Hematopoietic multipotent progenitor cell treated with erythropoietin and hydrocortisone succinate and interleukin-3 and kit ligand, for 4 days (in vitro differentiated cells): ENCODE measurements at places on chromosomes 4 and X.

- DNase-seq: no peak
Observed at GRCh38 chr4:21885770-21886169, 62.8 kb downstream of the KCNIP4 start.

GRCh38 chr4:177283167-177283566, 26.5 kb upstream of the NEIL3 start:
- DNase-seq: no peak

GRCh38 chrX:27162496-27162895, 300.6 kb downstream of the PPP4R3C start:
- DNase-seq: no peak

GRCh38 chr4:106149911-106150310, 166.1 kb downstream of the TBCK start:
- DNase-seq: no peak

- DNase-seq: no peak
Observed at GRCh38 chr4:3469386-3470243, 6.5 kb downstream of the DOK7 start.

- DNase-seq: no peak
Observed at GRCh38 chr4:100168521-100168920, 21.7 kb downstream of the DDIT4L start.

GRCh38 chrX:136048446-136048845, 63.2 kb downstream of the SLC9A6 start:
- DNase-seq: no peak

DNA sequence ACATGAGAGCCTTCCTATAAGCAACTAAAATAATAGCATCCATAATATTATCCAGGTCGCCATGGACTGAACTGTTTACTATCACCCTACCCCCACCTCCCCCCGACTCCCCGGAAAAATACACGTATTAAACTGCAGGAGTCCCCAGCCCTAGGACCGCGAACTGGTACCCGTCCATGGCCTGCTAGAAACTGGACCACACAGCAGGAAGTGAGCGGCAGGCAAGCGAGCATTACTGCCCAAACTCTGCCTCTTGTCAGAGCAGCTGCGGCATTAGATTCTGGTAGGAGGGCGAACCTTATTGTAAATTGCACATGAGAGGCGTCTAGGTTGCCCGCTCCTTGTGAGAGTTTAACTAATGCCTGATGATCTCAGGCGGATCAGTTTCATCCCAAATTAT, 405.8 kb upstream of the ADGRL3 start:
- DNase-seq: no peak

GRCh38 chrX:8067754-8068462, 103.2 kb downstream of the VCX2 start:
- no peak for DNase-seq

- DNase-seq: no peak
Observed at GRCh38 chr4:14387647-14388046, 614.6 kb upstream of the CPEB2 start.

- no peak for DNase-seq
Observed at GRCh38 chrX:113651306-113651705, 810.7 kb upstream of the AMOT start.

DNA sequence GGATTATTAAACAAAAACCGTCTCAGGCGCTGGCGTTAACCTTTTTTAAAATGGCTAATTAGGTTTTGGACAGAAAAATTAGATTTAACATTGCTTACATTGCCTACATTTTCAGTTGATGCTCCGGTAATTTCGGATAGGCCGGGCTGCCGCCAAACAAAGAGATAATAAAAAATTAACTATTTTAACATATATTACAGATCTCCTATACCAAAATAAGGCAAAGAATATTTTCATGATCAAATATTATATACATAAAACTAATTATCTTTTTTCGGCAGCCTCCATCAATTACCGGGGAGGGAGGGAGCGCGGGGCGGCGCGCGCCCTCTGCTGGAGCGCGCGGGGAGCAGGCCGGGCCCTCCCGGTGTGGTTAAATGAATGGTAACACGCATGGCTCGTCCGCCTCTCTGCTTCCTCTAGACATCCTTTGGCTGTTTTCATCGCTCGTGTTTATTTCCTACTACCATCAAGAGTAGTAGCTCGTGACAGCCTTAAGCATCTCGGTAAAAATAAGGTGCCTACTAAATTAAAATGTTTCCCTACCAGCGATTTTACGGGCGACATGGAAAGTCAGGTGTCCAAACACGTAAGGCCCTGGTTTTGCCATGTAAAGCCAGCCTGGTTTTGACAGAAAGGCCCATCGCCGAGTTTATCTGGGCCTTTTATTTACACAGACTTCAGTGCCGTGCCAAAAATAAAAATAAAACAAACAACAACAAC, 52.4 kb upstream of the TMEM33 start:
- peak; percentile 69 for DNase-seq

- peak; percentile 15 for DNase-seq
Observed at GRCh38 chr4:24793219-24794005, 2.0 kb upstream of the SOD3 start.

GRCh38 chr4:128241425-128241913, 46.1 kb downstream of the PGRMC2 start:
- DNase-seq: no peak

- no peak for DNase-seq
Observed at GRCh38 chr4:139718358-139718757, 52.7 kb downstream of the MGST2 start.

DNA sequence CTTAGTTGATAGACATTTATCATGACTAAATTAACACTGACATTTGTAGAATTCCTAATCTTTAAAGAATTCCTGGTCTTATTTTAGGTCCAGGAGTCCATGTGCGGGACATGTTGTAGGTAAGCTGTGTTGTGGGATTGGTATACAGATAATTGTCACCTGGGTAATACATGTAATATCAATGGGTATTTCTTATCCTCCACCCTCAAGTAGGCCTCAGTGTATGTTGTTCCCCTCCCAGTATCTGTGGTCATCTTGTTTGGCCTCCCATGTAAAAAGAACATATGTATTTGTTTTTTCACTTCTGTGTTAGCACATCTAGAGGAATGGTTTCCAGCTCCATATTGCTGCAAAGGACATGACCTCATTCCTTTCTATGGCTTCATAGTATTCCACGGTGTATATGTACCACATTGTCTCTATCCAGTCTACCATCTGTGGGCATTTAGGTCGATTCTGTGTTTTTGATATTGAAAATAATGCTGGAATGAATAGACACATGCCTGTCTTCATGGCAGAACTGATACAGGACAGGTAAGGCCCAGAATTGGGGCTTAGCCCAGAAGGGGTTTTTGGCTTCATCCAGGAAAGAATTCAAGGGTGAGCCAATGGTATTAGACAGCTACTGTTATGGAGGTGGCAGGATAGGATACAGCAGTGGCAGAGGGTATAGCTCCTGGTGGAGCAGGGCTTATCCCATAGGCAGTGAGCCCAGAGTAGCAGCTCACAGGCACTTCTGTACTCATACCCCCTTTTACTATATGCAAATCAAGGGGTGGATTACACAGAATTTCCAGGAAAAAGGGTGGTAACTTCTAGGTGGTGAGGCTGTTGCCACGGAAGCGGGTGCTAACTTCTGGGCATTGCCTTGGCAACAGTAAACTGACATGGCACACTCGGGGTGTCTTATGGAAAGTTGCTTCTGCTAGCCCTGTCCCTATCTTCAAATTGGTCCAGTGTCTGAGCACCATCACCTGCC, 66.1 kb upstream of the WDR1 start:
- peak; percentile 94 for DNase-seq

GRCh38 chrX:115337491-115338144, 48.1 kb downstream of the LUZP4 start:
- no peak for DNase-seq

GRCh38 chr4:139844057-139844456, 178.4 kb downstream of the MGST2 start:
- no peak for DNase-seq

DNA sequence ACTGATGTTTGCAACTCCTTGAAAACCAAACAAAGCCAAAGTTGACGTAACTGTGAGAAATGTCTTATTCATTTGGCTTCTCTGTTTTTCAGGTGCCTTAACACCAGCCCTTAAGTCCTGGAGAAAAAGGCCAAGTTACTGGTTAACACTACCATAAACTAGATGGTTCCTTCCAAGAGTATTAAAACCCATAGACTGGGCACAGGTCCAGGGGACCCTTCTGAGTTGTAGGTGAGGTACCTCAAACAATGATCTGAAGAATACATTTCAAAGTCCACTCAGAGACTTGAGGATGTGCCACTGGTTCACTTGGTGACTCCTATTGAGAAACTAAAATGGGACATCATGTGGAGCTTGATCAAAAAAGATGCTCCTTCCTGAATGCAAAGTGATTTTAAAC, 87.0 kb downstream of the NKX6-1 start:
- no peak for DNase-seq

- DNase-seq: peak; percentile 10
Observed at GRCh38 chrX:115561605-115562479, 868 bp downstream of the PLS3 start.

- DNase-seq: peak; percentile 42
Observed at GRCh38 chr4:55993994-55994663, 45.4 kb downstream of the CEP135 start.

- DNase-seq: peak; percentile 92
Observed at GRCh38 chr4:74671080-74671698, 123.1 kb downstream of the BTC start.

GRCh38 chrX:12702509-12703091, 88.6 kb upstream of the PRPS2 start:
- DNase-seq: peak; percentile 24

- no peak for DNase-seq
Observed at GRCh38 chr4:122895336-122895995, 26.9 kb downstream of the NUDT6 start.

DNA sequence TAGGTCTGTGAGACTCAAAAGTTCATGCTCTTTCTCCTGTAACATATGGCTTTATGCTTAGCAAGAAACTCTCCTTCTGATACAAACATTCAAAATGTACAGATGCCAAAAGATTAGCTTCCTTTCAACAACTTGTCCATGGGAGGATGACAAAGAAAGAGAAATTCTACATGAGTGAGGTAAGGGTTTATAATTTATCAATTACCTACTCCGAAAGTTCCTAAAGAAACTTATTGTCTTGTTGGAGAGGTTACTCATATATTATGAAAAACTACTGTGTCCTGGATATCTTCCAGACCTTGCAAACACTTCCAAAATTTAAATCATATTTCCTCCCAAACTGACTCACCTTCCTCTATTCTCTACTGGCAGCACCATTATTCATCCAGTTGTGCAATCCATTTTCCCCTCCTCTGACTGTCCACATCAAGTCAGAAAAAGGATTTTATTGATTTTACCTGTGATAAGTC, 65.1 kb downstream of the ENPEP start:
- no peak for DNase-seq

DNA sequence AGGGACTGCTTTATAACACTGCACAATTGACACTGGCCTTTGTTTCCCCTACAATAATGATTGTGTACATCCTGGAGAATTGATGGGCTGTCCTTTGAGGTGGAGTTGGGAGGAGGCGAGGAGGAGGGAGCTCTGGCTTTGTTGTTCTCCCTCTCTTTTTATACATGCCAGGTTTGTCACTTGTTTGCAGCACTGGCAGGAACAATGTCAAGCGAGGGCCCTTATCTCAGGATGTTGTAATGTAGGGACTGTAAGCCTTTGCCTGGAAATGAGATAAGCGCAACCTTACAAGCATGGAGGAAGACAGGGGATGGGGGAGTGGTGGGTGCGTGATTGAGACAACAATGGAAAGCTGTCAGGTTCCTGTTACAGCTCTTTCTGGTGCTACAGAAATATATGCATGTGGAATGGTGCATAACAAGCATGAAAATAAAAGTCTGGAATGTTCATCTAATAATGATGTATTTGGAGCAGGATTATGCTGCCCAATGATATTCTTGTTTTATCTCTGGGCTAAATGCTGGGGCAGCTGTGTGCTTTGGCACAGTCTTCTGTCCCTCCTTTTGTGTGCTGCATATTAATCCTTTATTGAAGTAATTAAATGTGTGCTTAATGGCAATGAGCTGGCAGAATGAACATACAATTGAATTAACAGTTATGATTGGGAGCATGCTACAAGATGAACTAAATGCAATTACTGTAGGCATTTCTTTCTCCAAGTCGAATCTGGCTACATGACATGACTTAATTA, 294.4 kb downstream of the GPAT3 start:
- DNase-seq: no peak

- DNase-seq: peak; percentile 94
Observed at GRCh38 chrX:1581132-1581531, 10.3 kb upstream of the AKAP17A start.

DNA sequence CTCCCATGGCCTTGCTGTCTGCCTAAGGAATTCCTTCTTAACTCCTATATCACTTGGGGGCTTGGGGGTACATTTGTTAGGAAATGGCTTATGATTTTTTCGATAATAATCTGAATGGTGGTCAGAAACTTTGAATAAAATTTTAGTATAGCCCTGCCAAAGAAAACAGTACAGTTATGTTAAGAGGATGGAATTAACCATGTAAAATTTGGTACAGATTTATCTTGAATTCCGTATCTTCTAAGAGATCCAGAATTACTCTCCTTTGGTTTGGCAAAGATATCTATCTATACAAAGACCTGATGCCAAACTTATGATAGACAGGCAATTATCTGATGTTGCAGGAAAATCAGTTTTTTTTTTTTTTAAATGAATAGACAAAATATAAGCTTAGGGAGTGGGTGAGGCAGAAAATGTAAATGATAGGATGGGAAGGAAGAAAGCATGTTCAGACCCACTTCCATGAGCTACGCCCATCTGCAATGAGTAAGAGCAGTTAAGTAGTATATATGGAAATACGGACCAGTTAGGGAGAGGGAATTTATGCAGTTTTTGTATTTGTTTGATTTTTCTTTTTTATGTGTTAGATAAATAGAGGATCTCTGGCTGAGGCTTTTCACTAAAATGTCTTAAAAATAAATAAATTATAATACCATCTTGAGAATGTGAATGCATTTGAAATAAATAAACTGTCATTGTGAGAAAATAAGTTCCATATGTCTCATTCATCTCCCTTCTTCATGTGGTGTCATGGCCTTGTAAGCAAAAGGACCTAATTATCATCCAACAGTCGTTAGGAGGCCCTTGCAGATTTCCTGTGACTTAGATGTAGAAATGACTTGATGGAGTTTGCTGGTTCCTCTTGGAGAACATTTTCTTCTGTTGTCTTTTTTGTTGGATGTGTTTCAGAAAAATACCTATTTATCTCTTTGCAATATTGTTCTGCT, 389.6 kb downstream of the ARHGAP24 start:
- DNase-seq: no peak

DNA sequence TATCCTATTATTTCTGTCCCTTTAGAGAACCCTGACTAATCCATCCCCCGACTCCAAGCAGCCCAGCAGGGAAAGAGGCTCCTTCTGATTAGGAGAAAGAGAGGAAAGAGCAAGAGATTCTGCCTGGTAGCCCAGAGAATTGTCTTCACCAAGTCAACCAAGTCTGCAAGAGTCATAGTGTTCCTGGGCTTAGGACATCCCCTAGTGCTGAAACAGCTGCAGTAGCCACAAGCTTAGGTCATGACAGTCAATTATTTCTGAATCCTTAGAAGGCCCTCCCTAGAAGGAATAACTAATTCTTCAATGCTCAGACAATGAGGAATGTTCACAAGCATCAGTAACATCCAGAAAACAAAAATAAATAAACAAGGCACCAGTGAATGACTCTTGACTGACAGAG, 480.3 kb upstream of the GRIA3 start:
- DNase-seq: no peak

GRCh38 chr4:111120191-111120590, 497.3 kb upstream of the PITX2 start:
- peak; percentile 20 for DNase-seq
